Fibroblast of villous mesenchyme (primary cell): ENCODE measurements at places on chromosomes 1 and 21.

DNA sequence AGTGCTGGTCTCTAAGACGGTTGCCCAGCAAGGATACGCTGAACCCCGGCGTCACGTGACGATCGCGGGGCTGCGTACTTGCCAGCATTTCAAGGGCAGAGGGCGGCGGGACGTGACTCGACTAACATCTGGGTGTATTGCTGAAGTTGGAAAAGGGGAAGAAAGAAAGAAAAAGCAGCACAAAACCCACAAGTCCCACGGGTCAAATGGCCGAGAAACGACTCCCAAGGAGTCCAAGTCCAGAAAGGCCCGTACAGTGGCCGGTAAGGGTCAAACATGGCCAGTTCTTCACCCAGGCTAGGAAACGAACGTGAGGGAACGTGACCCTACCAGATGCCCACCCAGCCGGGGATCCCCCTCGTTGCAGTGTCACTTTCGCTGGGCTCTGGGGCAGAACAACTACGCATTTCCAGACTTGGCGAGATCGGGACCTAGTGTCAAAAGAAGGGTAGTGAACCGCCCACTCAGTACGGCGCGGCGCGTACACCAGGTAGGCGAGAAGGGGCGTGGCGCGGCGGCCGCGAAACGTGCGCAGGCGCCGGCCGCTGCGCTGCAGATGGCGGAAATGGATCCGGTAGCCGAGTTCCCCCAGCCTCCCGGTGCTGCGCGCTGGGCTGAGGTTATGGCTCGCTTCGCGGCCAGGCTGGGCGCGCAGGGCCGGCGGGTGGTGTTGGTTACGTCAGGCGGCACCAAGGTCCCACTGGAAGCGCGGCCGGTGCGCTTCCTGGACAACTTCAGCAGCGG is at the start of the genes PPCS and ZMYND12:
Gene PPCS, plus strand, starts transcription at position 534 of the 744 bp plus-strand sequence. Its CDS starts 23 bp downstream, at position 557.
Gene ZMYND12, minus strand, starts transcription at position 13 of the 744 bp plus-strand sequence. CDS start 25 bp downstream, outside the sequence.
- peak; percentile 89 for DNase-seq

DNA sequence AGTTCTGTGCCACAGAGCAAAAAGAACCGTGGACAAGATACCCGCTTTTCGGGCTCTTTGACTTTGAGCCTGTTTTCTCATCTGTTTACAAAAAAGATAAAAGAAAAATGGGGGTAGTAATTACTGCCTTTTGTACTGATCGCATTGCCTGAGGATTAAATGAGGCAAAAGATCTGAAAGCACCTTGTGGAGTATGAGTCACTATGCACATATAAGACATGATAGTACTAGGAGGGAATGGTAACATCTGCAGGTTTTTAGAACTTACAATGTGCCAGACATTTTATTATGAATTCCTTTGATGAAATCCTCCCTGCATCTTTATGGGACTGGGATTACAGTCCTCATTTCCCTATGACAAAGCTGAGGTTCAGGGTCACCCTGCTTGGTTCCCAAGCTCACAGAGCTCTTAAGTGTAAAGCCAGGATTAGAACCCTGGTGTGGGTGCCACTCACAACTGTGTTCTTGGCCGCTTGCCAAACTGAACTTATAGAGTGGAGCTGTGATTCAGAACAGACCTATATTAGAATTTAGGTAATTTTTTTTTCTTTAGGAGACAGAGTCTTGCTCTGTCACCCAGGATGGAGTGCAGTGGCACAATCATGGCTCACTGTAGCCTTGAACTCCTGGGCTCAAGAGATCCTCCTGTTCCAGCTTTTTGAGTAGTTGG is 1.8 kb downstream of the DISC1 start:
- peak; percentile 74 for DNase-seq

GRCh38 chr1:16367258-16367967 is 371 bp downstream of the SZRD1 start:
- DNase-seq, result peak; percentile 88

GRCh38 chr1:183841550-183841949 is 36.6 kb downstream of the RGL1 start:
- no peak for DNase-seq

- DNase-seq, result no peak
Observed at GRCh38 chr1:108962681-108963051, 618 bp downstream of the CLCC1 start.
